ENCODE measurements at places on chromosomes 5 and 9. TPM values are rescaled to one million over a fixed set of nuclear protein-coding genes. Genes with fewer than 3 reads are reported as not detected.

The DMGDH gene
- total RNA-seq: 1.9 TPM

The LHX3 gene
- not detected for total RNA-seq

The ECM2 gene
- total RNA-seq: 7.0 TPM

The UHRF2 gene
- 85.0 TPM for total RNA-seq

The SLC6A19 gene
- not detected for total RNA-seq

The SPINK13 gene
- not detected for total RNA-seq

The PRRX2 gene
- total RNA-seq: 17.9 TPM

The LHFPL2 gene
- 83.6 TPM for total RNA-seq

The RIOK2 gene
- 27.9 TPM for total RNA-seq

The SHOC1 gene
- under 0.01 TPM for total RNA-seq

The FYB1 gene
- 0.03 TPM for total RNA-seq

The PCDHA1 gene
- total RNA-seq: not detected

The SLC25A25 gene
- total RNA-seq: 16.6 TPM

The NIPAL4 gene
- 0.07 TPM for total RNA-seq

The SLC36A3 gene
- not detected for total RNA-seq

The PCDHGC5 gene
- 7.3 TPM for total RNA-seq

The ZBED3 gene
- total RNA-seq: 0.52 TPM

The PKN3 gene
- total RNA-seq: 0.46 TPM

The TSSK1B gene
- 0.46 TPM for total RNA-seq

The SAP30L gene
- total RNA-seq: 29.1 TPM

The CDK5RAP2 gene
- total RNA-seq: 67.0 TPM

The DYNC2I2 gene
- total RNA-seq: 43.4 TPM

The FGFR4 gene
- total RNA-seq: 0.65 TPM

The MEGF10 gene
- total RNA-seq: 3.0 TPM

The IQGAP2 gene
- 2.2 TPM for total RNA-seq

The PCDHB9 gene
- 0.40 TPM for total RNA-seq

The TAF11L10 gene
- total RNA-seq: not detected

The ABL1 gene
- total RNA-seq: 105 TPM

The PKD2L2 gene
- total RNA-seq: not detected

The SLC1A3 gene
- 20.0 TPM for total RNA-seq

The PCDHB13 gene
- 0.59 TPM for total RNA-seq

The PRDM9 gene
- not detected for total RNA-seq

The IL5 gene
- not detected for total RNA-seq

The LECT2 gene
- total RNA-seq: not detected

The NRARP gene
- 0.20 TPM for total RNA-seq

The ADAMTS2 gene
- 32.5 TPM for total RNA-seq

The RAD23B gene
- total RNA-seq: 98.4 TPM

The SNCAIP gene
- total RNA-seq: 0.13 TPM

The SMIM3 gene
- total RNA-seq: 105 TPM

The IRX2 gene
- total RNA-seq: 0.69 TPM

The ARID3C gene
- total RNA-seq: 0.36 TPM

The NOL8 gene
- total RNA-seq: 22.7 TPM

The SOX30 gene
- total RNA-seq: not detected

The MLANA gene
- not detected for total RNA-seq
